ENCODE measurements at places on chromosomes 12 and 14.

DNA sequence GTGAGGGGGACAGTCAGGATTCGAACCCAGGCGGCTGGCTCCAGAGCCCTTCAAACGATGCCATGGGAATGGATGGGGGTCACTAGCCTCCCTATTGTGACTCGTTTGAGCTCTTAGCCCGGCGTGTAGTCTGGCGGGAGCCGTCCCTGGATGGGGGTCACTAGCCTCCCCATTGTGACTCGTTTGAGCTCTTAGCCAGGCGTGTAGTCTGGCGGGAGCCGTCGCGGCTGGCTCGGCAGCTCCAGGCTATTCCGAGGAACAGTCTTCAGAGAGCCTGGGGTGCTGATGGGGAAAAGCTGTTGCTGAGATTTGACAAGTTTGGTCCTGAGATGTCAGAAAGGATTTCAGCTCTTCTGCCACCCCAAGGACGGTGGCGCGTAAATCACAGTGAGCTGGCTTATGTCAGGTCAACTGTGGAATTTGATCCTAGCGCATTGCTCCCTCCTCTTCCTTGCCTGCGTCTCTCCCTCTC, 58.3 kb downstream of the CALM1 start:
- DNase-seq, result no peak

- DNase-seq, result no peak
Observed at GRCh38 chr14:24874514-24875202, 175.3 kb downstream of the STXBP6 start.

DNA sequence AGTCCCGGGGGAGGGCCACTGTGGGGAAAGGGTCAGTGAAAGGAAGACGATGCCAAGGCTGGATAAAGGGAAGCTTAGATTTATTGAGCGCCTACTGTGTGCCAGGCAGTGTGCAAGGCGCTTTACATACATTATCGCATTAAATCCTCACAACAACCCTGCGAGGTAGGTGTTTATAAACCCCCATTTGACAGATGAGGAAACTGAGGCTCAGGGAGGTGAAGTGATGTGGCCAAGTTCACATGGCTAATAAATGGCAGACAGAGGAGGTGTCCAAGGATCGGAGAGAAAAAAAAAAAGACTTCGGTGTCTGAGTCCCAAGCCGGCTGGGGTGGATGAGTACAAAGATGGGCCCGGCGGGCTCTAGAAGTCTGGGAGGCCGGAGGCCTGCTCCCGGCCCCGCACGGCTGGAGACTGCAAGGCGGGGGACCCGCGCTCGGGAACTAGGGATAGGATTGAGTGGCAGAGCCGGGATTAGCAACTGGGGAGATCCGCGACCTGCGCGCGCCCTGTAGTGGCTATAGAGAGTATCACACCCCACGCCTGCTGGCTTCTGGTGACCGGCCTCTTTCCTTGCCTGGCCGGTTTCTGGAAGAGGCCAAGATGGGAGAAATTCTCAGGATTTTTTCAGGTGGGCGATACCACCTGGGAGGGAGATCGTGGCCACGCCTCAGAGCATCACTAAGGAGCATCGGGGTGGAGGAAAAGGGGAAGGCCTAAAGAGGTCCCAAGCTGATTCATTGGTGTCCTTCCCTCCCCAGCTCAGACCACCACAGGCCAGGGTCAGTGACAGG, 3.9 kb downstream of the DDN start:
- DNase-seq, result peak; percentile 21

DNA sequence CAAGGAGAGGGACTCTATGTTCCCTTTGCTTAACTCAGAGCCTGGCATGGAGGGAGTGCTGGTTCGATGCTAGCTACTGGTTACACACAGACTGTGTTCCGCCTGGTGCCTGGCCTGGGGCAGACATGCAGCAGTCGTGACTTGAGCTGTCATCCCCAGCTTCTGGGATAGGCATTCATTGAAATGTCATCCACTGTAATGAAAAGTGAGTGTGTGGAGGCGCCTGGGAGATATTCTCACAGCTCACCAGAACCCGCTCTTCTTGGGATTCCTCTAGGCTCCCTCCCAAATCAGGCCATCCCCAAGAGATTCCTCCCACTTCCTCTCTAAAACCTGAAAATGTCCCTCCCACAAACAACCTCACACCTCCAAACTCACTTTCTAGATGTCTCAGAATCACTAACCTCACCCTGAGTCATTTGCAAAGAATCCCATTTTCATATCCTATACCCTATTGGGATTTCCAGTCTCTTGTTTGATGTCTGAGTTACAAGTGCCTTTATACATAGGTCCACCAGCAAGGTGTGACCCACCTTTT, 82.8 kb downstream of the CRACR2A start:
- no peak for DNase-seq

DNA sequence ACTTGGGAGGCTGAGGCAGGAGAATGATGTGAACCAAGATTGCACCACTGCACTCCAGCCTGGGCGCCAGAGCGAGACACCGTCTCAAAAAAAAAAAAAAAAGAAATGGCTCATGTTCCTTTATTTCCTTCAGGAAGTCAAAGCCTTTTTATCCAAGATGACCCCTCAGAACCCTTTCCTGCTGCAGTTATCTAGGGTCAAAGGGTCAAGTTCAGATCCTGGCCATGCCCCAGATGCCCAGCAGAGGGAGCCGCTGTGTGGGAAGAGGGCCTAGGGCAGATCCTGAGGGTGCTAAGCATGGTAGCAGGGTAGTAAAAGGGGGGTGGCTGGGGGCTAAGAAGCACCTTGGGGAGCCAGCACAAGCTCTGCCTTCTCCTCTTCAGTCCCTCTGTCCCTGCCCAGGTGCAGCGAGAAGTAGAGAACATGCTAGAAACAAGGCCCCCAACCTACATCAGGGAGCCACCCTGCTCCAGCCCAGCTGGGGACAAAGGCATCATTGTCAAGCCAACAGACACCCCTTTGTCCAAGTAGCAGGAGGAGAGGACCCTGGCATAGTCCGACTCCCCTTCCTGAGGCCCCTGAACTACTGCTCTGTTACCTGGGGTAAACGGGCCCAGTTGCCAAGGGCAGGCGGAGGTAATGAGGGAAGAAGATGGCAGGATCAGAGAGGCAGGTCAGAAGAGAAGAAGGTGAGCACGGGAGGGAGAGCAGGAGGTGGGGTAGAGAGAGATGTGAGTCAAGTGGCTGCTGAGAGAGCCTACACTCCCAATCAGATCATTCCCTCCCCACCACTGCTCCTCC, 6.5 kb downstream of the NFE2 start:
- DNase-seq, result peak; percentile 82

GRCh38 chr14:52266782-52267181, 716 bp upstream of the PTGDR start:
- no peak for DNase-seq

- DNase-seq, result no peak
Observed at GRCh38 chr14:65042731-65043372, 56.2 kb downstream of the FNTB start.

DNA sequence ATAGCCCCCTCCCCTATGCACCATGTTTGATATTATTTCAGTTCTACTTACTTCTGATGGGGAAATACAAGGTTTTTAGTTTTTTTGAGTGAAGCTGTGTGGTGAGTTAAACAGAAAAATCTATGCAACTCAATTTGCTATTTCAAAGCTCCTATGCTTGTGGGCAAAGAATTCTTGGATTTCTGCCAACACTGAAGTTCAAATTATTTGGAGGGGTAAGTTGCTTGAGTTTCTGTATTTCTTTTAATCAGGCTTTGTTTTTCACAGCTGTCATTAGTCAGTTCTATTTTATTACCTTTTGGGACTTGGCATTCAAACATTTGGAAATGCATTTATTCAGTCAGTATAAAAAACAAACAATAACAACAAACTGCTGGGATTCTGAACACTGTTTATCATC, 407.5 kb upstream of the MGAT4C start:
- no peak for DNase-seq

- DNase-seq, result no peak
Observed at GRCh38 chr12:62537551-62537950, 70.9 kb downstream of the MON2 start.

DNA sequence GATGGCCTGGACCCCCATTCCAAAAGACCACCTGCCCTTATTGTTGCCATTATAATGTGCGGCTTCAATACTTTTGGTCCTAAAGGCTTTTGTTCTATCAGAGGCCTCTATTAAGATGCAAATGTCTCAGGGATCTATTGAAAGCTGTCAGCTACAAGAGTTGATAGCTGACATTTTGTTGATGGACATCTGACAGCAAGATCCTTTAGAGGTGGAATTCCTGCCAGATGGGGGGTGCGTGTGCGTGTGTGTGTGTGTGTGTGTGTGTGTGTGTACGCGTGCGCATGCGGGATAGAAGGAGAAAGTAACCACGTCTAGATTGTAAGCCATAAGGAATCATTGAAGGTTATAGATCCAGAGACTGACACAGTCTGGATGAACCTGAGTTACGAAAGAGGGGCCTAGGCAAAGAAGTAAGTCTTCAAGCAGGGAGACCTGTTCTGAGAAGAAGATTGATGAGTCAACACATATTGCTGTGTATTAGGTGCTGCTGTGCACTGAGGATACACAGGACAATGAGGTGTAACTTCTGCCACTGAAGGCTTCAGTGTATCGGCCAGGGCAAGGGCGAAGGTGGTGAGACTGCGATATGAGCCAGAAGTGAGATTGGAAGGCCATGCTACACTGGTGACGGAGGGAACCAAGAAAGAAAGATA, 89.2 kb downstream of the PRMT8 start:
- DNase-seq, result no peak

- no peak for DNase-seq
Observed at GRCh38 chr14:33711811-33712216, 239.1 kb downstream of the EGLN3 start.

DNA sequence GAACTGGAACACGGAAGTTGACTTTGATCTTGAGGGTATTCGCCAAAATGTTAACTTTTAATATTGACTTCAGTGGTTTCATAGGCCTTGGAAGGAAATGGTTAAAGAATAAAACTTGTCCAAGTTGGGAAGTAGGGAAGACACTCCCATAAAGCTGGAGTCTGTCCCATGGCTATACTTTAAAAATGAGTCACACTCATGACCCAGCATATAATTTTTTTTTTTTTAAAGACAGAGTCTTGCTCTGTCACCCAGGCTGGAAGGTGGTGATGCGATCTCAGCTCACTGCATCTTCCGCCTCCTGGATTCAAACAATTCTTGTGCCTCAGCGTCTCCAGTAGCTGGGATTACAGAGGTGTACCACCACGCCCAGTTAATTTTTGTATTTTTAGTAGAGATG, 19.6 kb downstream of the TMPRSS12 start:
- DNase-seq, result no peak

DNA sequence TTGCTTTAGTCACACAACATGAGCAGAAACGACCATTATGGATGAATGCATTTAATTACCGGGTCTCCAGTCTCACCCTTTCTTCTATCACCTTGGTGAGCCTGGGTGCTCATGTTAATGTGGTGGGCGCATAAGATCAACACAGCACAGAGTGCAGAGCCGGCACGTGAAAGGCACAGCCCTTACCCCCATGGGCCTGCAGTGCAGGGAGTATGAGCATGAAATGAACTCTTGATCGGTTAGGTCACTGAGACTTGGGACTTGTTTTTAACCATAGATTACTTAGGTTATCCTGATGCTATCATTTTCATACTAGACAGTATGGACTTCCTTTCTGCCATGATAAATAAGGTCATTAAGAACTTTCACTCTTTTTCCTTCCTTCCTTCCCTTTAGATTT, 156.8 kb downstream of the CRADD start:
- no peak for DNase-seq

- no peak for DNase-seq
Observed at GRCh38 chr12:52807544-52808470, 6.1 kb downstream of the KRT4 start.

GRCh38 chr12:94660436-94660835, 10.1 kb upstream of the TMCC3 start:
- no peak for DNase-seq

- DNase-seq, result no peak
Observed at GRCh38 chr12:27810756-27811155, 30.7 kb upstream of the MANSC4 start.

DNA sequence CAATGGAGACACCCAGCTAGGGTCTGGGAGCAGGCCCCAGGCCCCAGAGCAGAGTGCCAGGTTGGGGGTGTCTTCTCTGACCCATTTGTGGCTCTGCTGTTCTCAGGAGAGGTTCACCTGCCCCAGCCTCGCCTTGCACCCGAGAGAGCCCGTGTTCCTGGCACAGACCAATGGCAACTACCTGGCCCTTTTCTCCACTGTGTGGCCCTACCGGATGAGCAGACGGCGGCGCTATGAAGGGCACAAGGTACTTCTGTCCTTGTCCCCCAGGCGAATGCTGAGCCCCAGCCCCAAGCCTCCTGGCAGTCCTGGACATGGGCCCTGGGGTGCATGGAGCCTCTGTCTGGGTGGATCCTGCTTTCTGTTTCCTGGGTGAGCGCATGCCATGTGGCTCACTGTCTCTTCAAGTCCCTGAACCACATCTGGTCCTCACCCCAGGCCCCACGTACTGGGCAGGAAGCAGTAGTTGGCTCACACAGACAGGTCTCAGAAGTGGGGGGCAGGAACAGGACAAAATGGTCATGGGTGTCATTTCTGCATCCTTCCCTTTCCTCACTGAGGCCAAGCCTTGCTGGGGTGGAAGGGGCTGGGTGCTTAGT, 58.2 kb downstream of the BEGAIN start:
- no peak for DNase-seq

DNA sequence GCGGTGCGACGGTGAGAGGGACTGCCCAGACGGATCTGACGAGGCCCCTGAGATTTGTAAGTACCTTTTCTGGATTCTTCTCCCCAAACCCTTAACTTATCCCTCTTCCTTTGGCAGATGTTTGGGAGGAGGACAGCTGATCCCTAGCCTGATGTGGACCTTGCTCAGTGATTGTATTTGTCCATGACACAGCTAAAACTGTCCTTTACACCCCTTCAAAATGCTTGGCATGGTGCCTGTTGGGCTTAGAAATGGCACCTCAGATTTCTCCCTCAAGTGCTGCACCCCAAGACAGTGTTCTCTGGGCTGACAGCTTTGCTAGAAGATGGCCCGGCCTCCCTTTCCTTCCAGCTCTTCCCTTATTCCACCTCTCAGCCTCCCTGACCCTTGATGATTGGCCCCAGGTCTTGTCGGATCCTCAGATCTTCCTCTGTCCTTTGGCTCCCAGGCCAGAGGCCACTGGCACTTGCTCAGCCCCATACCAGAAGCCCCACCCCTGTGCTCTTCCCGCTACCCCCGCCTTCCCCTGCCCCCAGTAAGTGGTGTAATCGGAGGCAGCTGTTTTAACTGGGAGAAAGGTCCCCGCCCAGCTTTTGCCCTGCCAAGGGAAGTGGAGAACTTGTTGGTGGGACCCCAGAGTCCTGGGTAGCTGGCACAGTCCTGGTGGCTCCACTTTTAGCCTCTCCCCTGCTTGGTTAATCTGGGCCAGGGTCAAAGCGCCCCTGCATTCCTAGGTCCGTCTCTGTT, 8.7 kb downstream of the LRP1-AS start:
- DNase-seq, result no peak

GRCh38 chr12:10584415-10584814, 29.0 kb downstream of the MAGOHB start:
- no peak for DNase-seq

DNA sequence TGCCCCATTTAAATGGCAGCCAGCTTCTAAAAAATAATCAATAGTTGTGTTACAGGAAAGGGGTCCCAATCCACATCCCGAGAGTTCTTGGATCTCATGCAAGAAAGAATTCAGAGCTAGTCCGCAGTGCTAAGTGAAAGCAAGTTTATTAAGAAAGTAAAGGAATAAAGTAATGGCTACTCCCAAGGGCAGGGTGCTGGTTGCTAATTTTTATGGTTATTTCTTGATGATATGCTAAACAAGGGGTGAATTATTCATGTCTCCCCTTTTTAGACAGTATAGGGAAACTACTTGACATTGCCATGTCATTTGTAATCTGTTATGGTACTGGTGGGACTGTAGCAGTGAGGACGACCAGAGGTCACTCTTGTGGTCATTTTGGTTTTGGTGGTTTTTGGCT, 591.3 kb downstream of the LRFN5 start:
- no peak for DNase-seq

- no peak for DNase-seq
Observed at GRCh38 chr12:89262855-89263552, 89.3 kb downstream of the DUSP6 start.

Data from stimulated activated effector memory CD8-positive, alpha-beta T cell treated with anti-CD3 and anti-CD28 coated beads, Interleukin-12 subunit alpha, Interleukin-12 subunit beta, amount 100 ng/mL, for 72 hours (primary cell).